ENCODE measurements at places on chromosomes 16 and 17. TPM values are rescaled to one million over a fixed set of nuclear protein-coding genes. Genes with fewer than 3 reads are reported as not detected.

- no peak for DNase-seq
- no peaks in the 10 kb centered on the region for H3K4me1 ChIP-seq
- H3K27ac ChIP-seq, result no peak overlapping the region
- no peak overlapping the region for H3K4me3 ChIP-seq
Measured at GRCh38 chr17:32964541-32964940, 27.1 kb upstream of the SPACA3 start.

SOCS1 gene
- total RNA-seq, result 22.1 TPM

DNA sequence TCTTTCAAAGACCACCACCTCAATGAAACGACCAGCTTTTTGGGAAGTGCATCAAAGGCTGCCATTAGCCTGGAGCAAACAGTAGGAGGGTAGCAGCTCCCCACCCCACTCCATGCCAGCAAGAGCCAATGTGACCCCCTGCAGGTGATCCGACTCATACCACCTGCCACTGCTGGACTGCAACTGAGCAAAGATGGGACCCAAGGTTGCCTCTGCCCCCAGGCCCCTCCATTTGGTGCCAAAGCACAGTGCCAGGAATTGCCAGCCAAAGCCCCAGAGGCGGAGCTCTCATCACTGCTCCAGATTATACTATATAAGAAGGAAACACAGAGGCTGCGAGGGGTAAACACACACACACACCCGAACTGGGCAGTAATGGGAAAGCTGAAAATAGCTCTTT lies 8.3 kb downstream of the PITPNM3 start:
- no peak overlapping the region for H3K4me3 ChIP-seq
- DNase-seq, result no peak
- H3K27me3 ChIP-seq, result no peaks in the 10 kb centered on the region
- peak overlapping the region; percentile 54 for H3K27ac ChIP-seq

- no peak for DNase-seq
- H3K4me3 ChIP-seq, result no peak overlapping the region
- peaks cover 18% of the 10 kb centered on the region for H3K4me1 ChIP-seq
- H3K27me3 ChIP-seq, result no peaks in the 10 kb centered on the region
- H3K27ac ChIP-seq, result no peak overlapping the region
Measured at GRCh38 chr17:16354585-16354984, 1.3 kb upstream of the CENPV start.

GRCh38 chr16:90053902-90054500 lies 23.1 kb downstream of the PRDM7 start:
- no peak for DNase-seq
- H3K4me3 ChIP-seq, result no peak overlapping the region
- H3K27ac ChIP-seq, result no peak overlapping the region
- no peaks in the 10 kb centered on the region for H3K36me3 ChIP-seq
- no peaks in the 10 kb centered on the region for H3K27me3 ChIP-seq

- DNase-seq, result no peak
- no peaks in the 10 kb centered on the region for H3K36me3 ChIP-seq
- H3K4me3 ChIP-seq, result no peak overlapping the region
- no peaks in the 10 kb centered on the region for H3K27me3 ChIP-seq
- H3K27ac ChIP-seq, result no peak overlapping the region
- no peaks in the 10 kb centered on the region for H3K4me1 ChIP-seq
Measured at GRCh38 chr17:37081287-37081686, 132.5 kb downstream of the AATF start.

DNA sequence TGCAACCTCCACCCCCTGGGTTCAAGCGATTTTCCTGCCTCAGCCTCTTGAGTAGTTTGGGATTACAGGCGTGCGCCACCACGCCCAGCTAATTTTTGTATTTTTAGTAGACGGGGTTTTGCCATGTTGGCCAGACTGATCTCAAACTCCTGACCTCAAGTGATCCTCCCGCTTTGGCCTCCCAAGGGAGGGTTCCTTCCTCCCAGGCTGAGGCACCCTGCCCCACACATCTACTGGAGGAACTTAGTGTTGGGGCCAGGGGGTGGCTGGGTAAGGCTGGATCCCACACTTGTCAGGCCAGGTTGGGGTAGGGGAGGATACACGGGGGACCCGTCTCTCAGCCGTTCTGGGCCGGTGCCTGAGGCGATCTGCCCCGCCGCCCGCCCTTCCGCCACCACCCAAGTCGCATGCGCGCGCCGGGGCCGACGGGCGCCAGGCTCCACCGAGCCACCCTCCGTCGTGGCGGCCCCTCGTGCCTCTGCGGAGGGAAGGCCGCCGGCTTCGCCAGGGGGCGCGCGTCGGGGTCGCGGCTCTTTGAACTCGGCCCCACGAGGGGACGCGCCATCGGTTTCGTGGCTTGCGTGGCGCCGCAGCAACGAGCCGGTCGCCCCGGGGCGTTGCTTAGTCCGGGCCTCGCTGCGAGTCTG lies 15.9 kb downstream of the GRB7 start:
- peak overlapping the region; percentile 94 for H3K27ac ChIP-seq
- H3K4me1 ChIP-seq, result peaks cover 27% of the 10 kb centered on the region
- no peaks in the 10 kb centered on the region for H3K27me3 ChIP-seq
- H3K36me3 ChIP-seq, result no peaks in the 10 kb centered on the region

KCNH6 gene
- not detected for total RNA-seq

GRCh38 chr17:74259667-74260524 lies 14.1 kb upstream of the DNAI2 start:
- DNase-seq, result no peak
- no peaks in the 10 kb centered on the region for H3K36me3 ChIP-seq

GRCh38 chr16:83887080-83887479 lies 11.8 kb upstream of the MLYCD start:
- H3K27me3 ChIP-seq, result no peaks in the 10 kb centered on the region
- H3K4me1 ChIP-seq, result no peaks in the 10 kb centered on the region
- no peak for DNase-seq
- H3K27ac ChIP-seq, result no peak overlapping the region
- no peaks in the 10 kb centered on the region for H3K36me3 ChIP-seq

- DNase-seq, result no peak
- H3K27me3 ChIP-seq, result no peaks in the 10 kb centered on the region
- H3K4me3 ChIP-seq, result no peak overlapping the region
- no peak overlapping the region for H3K27ac ChIP-seq
Measured at GRCh38 chr16:90033387-90033786, 14.1 kb upstream of the DBNDD1 start.

GRCh38 chr17:50274142-50274896 lies at the start of gene TMEM92:
TSS of gene TMEM92 (plus strand) at chr17:50274466. CDS start at chr17:50274502, 36 bp downstream.
- peaks cover 40% of the 10 kb centered on the region for H3K4me1 ChIP-seq
- DNase-seq, result no peak
- peak within 1 kb of the TSS; percentile 93 for H3K27ac ChIP-seq
- H3K27me3 ChIP-seq, result no peaks in the 10 kb centered on the region

DNA sequence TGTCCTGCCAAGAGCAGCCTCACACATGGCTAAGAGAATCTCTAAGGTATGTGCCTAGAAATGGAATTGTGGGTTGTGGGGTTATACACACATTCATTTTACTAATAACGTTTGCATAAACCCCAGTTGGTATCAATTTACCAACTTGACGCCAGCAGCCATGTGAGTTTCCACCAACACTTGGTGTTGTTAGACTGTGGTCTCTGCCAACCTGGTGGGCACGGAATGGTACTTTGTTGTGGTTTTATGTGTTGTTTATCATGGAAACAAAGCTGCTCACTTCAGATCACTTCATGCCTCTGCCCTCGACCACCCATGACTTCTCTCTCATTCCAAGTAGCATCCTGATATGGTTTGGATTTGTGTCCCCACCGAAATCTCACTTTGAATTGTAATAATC lies 152.0 kb upstream of the CDC42EP4 start:
- no peak overlapping the region for H3K4me3 ChIP-seq
- DNase-seq, result no peak
- H3K4me1 ChIP-seq, result no peaks in the 10 kb centered on the region
- H3K27ac ChIP-seq, result no peak overlapping the region

DNA sequence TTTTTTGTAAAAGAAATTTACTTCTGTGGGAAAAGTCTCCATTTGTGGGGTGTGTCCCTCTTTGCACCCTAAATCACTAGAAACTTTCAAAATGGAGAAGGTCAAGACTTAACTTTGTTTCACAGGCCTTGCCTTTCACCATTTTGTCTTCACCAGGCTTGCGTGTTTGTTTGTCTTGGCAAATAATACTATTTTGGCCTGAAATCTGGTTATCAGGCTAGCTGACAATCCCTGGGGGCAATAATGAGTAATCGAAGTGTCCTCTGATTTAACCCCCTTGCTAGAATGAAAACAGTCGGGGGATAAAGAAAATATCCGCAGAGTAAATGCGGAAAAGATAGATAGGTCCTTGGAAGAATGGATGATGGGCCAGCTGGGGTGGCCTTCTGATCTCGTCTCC lies 34.5 kb downstream of the SLC39A11 start:
- no peaks in the 10 kb centered on the region for H3K27me3 ChIP-seq
- no peak overlapping the region for H3K27ac ChIP-seq
- DNase-seq, result no peak
- H3K4me1 ChIP-seq, result no peaks in the 10 kb centered on the region

GRCh38 chr16:57165938-57166337 lies 19.9 kb downstream of the PSME3IP1 start:
- H3K36me3 ChIP-seq, result peaks cover 68% of the 10 kb centered on the region
- no peak overlapping the region for H3K4me3 ChIP-seq
- H3K27ac ChIP-seq, result no peak overlapping the region
- H3K27me3 ChIP-seq, result no peaks in the 10 kb centered on the region
- H3K4me1 ChIP-seq, result peaks cover 21% of the 10 kb centered on the region

SHBG gene
- total RNA-seq, result not detected

SGCA gene
- 2.2 TPM for total RNA-seq

GCSH gene
- total RNA-seq, result 27.0 TPM

DNA sequence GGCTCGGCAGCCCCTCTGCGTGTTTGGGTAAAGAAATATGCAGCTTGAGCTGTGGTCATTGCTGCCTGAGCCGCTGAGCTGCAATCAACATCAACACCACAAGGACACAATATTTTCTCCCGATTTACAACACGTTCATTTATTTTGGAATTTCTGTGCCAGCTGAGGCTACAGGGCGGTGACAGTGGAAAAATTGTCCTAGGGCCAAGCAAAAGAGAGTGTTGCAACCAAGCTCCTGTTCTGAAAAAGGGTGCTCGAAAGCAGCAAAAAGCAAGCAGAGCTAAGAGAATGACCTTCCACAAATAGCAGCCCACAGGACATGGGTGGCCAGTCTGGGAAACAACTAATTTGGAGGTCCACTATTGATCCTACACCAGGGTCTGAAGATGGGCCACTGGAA lies 35.4 kb upstream of the NOG start:
- H3K4me3 ChIP-seq, result no peak overlapping the region
- DNase-seq, result no peak
- no peaks in the 10 kb centered on the region for H3K4me1 ChIP-seq

- H3K4me1 ChIP-seq, result peaks cover 9% of the 10 kb centered on the region
- H3K4me3 ChIP-seq, result no peak overlapping the region
- no peak overlapping the region for H3K27ac ChIP-seq
- no peaks in the 10 kb centered on the region for H3K27me3 ChIP-seq
Measured at GRCh38 chr17:72426948-72427760, 306.3 kb downstream of the SOX9 start.

- H3K27ac ChIP-seq, result no peak overlapping the region
- no peak overlapping the region for H3K4me3 ChIP-seq
- H3K4me1 ChIP-seq, result no peaks in the 10 kb centered on the region
- no peaks in the 10 kb centered on the region for H3K36me3 ChIP-seq
Measured at GRCh38 chr16:72198021-72198711, 26.2 kb upstream of the PMFBP1 start.

DNA sequence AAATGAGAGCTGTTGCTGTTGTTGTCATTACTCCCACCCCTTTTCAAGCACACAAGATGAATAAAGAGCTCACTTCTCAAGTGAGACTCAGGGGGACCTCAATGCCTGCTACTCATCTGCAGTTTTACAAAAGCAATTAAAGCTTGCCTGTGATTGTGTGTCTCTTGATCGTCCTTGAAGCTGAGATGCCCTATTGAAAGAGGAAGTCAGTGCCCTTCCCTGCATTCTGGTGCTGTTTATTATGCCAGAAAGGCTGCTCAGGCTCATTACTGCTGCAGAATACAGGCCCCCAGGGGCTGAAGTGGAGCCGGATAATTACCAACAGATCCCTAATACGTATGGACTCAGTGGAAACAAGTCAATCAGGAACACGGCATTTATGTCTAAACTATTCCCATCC lies 147.2 kb downstream of the HS3ST2 start:
- H3K4me1 ChIP-seq, result no peaks in the 10 kb centered on the region
- H3K36me3 ChIP-seq, result no peaks in the 10 kb centered on the region
- no peak overlapping the region for H3K27ac ChIP-seq
- H3K4me3 ChIP-seq, result no peak overlapping the region

DNA sequence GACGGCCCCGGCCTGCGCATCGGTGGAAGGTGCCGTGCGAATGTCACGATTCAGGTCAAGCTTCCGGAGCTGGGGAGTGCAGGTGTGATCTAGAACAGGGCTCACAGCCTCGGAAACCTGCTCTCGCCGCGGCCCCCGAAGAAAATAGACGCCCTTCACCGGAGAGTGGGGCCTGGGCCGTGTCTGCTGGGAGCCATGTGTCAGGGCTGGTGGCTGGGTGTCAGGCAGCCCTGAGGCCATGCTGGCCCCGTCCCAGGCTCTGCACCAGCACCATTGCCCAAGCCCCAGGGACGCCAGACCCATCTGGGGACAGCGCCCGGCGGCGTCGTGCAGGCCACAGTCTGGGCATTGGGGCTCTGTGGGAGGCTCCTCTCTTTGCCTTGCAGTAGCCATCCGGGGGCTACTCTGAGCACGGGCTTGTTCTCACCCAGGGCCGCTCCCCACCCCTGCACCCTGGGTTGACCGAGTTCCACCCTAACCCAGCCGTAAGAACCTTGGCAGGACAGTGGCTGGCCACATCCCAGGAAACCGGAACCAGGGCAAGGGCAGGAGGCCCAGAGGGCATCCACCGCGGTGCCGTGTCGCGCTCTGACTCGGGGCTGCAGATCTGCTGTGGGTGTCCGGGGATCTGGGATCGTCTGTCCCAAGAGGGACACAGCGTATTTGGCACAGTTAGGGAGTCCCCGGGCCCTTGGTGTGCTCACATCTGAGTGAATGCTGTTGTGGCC lies 5.3 kb upstream of the NUDT16L1 start:
- no peak overlapping the region for H3K27ac ChIP-seq
- no peaks in the 10 kb centered on the region for H3K27me3 ChIP-seq
- no peak overlapping the region for H3K4me3 ChIP-seq
- DNase-seq, result no peak

CYGB gene
- total RNA-seq, result 30.0 TPM
